ENCODE measurements at places on chromosomes 11 and 22. TPM values are rescaled to one million over a fixed set of nuclear protein-coding genes. Genes with fewer than 3 reads are reported as not detected.

Gene SYCE3
- total RNA-seq = not detected

Gene C11orf54
- 50.2 TPM for total RNA-seq

Gene GLB1L2
- total RNA-seq = 5.1 TPM

Gene HORMAD2
- not detected for total RNA-seq

DNA sequence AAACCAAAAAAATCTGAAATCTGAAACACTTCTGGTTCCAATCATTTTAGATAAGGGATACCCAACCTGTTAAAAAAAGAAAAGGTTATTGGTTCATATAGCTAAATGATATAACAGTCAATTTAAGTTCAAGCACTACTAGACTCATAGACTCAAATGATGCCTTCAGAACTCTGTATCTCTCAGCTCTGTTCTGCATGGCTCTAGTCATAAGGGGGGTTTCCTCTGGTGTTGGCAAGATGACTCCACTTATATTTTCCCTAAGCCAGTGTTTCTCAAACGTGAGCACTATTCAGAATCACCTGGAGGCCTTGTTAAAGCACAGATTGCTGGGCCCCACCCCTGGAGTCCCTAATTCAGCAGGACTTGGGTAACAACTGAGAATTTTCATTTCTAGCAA is 11.5 kb upstream of the RRAS2 start:
- DNase-seq = no peak

GRCh38 chr22:37335806-37336199 is 53.5 kb downstream of the CYTH4 start:
- no peak for DNase-seq

GRCh38 chr11:8097468-8097867 is 16.5 kb downstream of the TUB start:
- no peak for DNase-seq

DNA sequence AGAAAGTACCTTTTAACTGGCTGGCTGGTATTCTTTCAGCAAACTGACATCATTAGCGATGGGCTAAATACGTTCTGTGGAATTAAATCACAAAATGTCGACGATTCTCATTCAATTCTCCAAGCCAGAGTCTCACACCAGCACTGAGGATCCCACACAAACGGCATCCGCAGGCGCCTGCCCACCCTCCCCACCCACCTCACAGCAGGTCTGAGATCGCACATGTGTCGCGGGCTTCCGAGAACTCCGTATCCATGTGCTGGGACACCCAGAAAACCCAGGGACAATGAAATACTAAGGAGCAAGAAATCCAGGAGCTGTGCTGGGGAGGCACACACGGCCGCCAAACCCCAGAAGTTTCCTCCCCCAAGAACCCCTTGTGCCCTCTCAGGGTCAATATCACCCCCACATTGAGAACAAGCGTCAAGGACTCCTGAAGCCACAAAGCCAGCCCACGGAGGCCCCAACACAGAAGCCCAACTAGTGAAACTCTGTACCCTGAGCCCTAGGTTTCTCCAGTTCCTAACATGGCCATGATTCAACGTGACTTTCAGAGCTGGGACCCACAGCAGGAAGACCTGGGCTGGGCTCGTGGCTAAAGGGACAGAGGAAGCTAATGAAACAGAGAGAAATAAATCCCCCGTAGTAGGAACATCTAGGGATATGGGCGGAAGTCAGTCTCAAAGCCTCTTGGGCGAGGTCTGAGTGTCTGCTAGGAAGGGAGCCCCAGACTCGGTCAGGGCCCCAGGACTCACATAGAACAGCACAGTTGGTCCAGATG is 8.0 kb downstream of the TOLLIP start:
- no peak for DNase-seq

DNA sequence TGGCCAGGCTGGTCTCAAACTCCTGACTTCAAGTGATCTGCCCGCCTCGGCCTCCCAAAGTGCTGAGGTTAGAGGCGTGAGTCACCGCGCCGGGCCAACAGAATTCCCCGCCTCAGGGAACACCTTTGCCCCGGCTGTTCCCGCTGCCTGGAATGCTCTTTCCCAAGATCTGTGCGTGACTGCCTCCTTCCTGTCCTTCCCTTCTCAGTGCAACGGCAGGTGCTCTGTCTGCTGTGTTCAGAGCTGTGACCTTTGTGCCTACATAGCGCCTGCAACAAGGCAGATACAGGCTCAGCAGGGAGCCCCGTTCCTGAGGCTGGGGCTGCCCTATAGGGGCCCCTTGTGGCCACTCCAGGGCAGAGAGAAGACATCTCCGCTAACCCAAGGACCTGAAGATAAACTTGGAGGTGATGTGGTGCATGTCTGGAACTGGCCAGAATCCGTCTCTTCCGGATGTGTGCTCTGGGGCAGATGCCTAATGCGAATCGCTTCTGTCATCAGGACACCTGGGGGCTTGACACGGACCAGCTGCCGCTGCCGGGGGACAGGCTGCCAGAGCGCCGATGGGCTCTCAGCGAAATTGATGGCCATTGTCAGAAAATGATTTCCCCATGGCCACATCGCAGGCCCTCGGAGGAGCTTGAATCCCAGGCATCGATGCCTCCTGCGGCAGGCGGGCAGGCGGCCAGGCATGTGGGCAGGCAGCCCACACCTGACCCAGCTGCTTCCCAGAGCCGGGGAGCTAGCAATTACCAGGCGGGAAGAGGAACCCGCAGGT is 43.5 kb upstream of the TCF20 start:
- no peak for DNase-seq

DNA sequence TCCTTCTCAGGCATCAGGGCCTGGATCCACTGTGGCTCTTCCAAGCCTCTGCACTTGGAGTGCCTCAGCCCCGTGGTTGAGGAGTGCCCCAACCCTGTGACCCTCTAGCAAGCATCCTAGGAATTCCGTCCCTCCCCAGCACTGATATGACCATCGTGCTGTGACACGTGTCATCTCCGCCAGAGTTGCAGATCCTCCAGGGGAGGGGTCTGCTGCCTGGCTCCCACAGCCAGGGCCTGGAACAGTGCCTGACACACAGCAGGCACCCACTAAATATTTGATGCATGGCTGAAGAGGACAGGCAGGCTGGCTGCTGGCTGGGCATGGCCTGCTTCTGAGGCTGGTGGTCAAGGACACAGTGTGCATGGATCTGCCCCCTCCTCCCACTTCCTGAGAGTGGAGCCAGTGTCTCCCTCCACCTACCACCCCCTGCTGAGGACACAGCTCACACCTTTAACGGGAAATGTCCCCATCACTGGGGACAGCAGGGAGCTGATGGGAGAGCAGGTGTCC is 1.7 kb upstream of the CD81 start:
- peak; percentile 57 for DNase-seq

DNA sequence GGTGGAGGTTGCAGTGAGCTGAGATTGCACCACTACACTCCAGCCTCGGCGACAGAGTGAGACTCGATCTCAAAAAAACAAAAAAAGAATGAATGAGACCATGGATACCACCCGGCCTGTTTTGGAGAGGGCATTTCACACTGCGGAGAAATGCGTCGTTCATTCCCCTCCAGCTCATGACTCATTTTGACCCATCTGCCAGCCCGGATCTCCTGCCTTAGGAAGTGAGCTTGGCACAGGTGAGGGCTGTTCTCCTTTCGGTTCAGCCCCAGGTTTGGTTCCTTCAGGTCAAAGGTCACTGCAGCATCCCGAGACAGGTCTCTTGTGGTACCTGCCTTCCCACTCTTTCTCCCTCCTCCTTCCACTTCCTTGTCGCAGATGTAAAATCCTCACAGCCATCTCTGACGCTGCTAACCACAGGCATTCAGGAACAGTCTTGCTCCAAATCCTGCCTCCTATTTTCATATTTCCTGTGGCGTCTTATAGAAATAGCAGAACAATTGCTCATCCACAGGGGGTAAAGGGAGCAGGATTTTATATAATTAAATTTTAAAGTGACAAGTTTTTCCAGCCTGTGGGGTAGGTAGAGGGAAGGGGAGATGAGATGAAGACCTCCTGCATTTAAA is 517.9 kb downstream of the NTM start:
- DNase-seq = no peak

GRCh38 chr22:50104141-50104544 is 14.3 kb downstream of the MOV10L1 start:
- DNase-seq = no peak

DNA sequence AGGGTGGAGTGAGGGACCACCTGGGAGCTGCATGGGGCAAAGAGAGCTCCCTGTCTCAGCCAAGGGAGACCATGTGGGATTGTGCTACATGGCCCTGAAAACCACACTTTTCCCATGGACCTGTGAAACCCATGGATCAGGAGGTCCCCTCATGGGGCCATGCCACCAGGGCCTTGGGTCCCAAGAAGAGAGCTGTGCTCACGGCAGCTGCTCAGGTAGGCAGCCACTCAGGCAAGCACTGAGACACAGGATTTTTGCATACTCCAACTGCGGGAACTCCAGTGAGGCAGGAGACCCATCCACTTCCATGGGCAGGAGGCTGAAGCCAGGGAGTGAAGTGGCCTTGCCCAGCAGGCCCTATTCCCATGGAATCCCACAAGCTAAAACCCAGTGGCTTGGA is 190.0 kb downstream of the KCNA4 start:
- DNase-seq = no peak

Data from lower lobe of right lung (tissue), 2 donors.